Bone marrow (tissue), 2 donors: ENCODE measurements at places on chromosomes 7 and 10.
A peak's percentile ranks its signal among the peaks of the same experiment; 100 is the strongest.

DNA sequence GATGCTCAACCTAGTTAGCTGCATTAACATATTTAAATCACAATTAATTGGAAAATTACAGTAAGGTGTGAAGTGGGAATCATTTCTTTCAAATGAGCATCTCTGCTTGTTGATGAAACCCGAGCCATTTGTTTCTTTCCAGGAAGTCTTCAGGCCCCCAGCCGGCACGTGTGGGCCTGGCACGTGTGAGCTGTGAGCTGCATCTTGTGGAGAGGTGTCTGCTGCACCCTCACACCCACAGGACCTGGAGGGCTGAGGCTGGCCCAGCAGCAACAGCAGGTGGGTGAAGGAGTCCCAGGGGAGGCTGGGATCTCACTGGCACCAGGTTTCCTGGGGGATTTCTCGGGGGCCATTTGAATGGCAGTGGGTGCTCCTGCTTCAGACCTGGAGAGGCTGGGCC is 372.5 kb upstream of the MKI67 start:
- no peak for DNase-seq

DNA sequence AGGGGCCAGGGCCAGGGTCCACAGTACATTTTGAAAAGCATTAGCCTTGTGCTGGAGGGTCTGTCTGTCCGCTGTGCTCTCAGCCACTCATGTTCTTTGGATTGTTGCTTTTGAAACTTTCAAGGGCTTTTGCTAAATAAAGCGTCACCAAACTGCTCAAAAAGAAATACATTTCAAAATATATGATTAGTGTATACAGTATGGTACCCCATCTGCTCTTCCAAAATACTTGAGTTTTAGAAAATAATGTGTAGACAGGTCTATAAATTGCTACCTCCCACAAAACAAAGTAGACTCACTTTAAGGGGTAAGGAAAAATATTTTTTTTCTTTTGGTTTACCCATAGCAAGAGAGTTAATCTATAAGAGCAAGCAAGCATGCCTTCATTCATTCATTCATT is 194.3 kb upstream of the AOAH start:
- no peak for DNase-seq

- DNase-seq = no peak
Measured at GRCh38 chr10:132836248-132836831, 50.4 kb upstream of the NKX6-2 start.

GRCh38 chr7:30321089-30321881 is 36.9 kb downstream of the ZNRF2 start:
- DNase-seq = no peak

DNA sequence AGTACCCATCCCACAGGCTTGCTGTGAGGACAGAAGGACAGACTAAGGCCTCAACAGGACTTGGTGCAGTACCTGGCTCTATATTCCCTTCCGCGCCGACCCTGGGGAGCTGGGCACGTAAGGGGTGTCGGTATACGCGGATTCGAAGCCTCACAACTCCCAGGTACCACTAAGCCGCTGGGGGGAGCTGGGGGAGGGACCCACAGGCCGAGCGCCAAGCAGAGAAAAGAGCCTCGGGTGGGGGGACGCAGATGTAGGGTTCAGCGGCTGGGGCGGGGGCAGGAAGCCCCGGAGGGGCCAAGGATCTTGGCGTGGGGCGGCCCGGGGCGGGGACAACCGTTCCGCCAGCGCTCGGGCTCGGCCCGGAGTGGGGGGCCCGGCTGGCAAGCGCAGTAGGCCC is 126.4 kb upstream of the ZNF746 start:
- no peak for DNase-seq

- DNase-seq = no peak
Measured at GRCh38 chr10:85967594-85967993, 399.0 kb downstream of the GRID1 start.

DNA sequence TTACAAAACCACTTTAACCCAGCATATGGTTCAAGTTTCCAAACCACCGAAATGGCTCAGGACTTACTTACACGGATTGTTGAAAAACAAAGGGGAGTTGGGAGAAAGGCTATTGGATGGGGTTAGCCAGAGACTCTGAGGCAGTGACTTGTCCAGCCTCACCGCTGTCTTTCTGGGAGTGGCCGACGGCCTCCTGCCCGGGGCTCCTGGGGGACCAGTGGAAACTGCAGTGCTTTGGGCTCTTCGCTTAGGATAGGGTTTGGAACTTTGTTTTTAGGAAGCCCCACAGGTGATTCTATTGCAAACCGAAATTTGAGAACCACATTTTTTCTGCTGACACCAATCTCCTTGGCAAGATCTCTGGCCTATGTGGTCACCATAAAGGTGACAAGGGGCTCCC is 38.1 kb upstream of the R3HCC1L start:
- DNase-seq = no peak

- DNase-seq = no peak
Measured at GRCh38 chr10:62631241-62631640, 173.3 kb upstream of the ADO start.

DNA sequence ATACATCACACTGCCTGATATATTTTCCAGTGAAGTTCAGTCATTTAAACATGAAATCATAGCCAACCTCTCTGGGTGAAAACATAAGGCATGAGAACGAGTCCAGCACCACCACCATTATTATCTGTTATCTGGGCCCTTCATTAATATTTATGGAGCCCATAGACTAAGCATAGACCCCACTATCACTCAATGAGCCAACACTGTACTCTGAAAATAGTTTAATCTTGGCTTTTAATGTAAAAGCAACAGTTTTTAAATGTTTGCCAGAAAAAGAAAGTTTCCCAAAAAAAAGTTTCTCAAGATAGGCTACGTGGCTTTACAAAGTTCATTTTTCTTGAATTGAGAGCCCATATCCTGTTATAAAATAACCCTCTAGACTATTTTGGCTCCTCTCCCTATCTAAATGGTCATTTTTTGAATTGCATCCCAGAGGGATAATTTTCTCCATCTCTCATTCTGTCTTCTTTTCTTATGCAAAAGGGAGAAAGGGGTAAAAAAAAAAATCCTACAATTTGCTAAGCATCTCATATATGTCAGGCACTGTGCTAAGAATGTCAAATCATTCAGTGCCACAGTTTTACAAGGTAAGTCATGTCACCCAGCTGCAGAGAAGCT is 66.1 kb downstream of the FZD1 start:
- no peak for DNase-seq

- no peak for DNase-seq
Measured at GRCh38 chr7:44430054-44430453, 60.4 kb downstream of the NUDCD3 start.

DNA sequence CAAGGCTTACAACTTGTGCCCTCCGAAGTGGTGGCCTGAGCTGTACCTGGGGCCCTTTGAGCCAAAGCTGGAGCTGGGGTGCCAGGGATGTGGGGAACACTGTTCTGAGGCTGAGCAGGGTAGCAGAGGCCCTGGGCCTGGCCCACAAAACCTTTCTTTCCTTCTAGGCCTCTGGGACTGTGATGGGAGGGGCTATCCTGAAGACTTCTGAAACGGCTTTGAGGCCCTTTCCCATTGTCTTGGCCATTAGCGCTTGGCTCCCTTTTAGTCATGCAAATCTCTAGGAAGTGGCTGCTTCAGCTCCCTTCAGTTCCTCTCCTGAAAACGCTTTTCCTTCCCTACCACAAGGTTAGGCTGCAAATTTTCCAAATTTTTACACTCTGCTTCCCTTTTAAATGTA is 16.8 kb upstream of the CRYGN start:
- DNase-seq = no peak

DNA sequence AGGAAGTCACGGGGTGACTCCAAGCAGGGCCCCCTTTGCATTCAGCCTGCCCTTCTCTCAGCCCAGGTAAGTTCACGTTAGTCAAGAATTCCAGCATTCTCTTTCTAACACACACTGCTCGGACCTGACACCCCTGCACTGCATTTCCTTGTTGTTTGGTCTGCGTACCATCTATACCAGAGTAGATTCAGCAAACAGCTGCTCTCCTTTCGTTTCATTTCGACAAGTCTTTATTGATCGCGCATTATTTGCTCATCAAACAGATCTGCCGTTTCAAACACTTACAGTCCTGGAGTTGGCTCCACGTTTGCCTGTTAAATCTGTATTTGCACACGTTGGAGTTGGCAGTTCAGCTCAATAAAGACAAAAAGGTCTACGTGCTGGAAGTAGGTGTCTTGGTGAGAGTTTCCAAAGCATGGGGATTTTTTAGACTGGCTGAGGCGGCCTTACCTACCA is 495.1 kb downstream of the RPS24 start:
- no peak for DNase-seq

DNA sequence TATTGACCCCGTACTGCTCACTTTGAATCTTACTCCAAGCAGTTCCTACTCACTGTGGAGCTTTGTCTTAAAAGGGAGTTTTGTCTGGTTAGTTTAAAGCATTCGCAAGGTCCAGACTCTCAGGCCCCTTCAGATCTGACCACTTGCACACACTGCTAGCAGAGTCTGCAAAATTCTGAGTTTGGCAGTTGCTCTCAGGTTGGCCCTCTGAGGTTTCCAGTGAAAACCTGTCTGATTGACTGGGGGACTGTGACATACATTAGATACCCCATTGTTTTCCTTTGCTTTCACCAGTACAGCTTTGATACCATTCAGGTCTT is 149.2 kb downstream of the XPNPEP1 start:
- DNase-seq = no peak

DNA sequence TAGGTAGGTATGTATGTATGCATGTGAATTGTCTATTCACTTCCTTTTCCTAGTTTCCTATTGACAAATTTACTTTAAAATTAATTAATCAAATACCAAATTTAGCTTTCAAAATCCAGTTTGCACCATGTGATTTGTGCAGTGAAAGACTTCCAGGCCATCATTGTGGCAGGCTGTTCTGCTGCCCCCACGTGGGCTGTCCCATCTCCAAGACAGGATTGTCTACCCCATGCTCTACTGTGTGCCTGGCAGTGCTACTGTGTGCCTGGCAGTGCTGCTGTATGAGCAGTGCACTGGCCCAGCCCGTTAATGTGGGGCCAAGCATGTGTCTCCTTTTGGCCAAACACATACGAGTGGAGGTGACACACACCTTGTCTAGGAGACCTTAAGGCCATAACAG is 374.8 kb downstream of the GFRA1 start:
- DNase-seq = no peak

DNA sequence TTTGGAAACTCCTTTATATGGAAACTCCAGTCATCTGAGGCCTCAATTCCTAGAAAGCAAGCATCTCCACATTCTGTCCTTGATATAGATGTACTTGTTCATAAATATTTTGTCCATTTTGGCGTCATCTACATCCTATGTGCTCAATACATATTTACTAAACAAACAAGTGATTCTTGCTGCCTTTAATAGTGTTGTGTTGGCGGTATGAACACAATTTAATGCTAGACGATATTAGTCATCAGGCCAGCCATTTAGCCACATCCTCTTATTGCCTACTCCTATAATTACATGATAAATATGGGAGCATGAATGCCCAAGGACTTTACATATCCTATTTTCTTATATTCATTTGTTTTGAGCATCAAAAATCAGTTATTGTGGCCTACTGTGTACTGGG is 18.5 kb upstream of the IFRD1 start:
- DNase-seq = no peak

DNA sequence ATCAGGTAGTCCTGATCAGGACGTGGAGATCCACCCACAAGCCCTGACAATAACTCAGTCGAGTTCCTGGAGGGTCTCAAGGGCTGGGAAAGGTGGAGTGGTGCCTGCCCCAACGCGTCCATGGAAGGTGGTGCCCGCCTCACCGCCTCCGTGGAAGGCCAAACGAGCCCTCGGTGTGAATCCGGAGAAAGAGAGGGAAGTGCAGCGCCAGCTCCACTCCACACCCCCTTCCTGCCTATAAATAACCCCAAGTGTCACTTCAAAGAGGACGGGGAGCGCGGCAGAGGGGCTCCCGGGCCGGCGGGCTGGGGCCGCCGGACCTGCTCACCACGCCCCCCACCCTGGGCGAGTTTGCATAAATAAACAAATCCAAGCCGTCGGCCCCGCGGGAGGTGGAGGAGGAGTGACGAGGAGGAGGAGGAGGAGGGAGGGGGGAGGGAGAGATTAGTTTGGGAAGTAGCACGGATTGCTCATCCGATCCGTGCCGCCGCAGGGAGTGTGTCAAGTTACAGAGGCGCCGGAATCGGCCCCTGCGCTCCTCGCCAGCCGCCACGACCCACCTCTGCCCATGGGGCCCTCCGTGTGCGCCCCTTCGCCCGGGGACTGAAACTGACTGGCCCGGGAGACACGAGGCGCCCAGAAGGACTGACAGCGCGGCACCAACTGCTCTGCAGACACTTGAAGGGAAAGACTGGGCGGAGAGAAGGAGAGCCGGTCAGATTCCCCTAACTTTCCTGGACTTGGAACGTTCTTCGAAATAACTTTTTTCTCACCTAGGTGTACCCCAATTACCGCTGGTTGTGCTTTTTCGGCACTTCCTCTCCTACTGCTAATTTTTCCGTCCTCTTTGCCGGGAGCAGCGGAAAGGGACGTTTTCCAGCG is at the start of gene COL13A1:
Gene COL13A1, plus strand, starts transcription at position 473 of the 882 bp plus-strand sequence. CDS start 518 bp downstream, outside the sequence.
- no peak for DNase-seq

DNA sequence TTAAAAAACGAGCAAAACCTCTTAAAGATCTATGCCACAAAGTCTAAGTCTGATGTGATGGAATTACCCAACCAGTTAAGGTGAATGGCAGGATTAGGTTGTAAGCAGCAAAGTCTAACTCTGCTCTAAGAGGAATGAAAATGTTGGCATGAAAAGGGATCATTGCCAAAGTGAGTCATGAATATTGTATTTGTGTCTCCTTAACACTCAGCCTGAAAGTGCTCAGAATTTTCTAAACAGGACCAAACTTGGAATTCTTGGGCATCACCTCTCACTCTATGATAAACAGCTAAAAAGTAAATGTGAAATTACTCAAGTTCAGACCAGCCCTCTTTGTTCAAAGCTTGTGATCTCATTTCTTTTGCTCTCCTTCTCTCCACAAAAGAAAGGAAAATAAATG is 27.0 kb downstream of the PPP1R3A start:
- DNase-seq = no peak

GRCh38 chr10:97607095-97607636 is 17.6 kb downstream of the C10orf62 start:
- DNase-seq = no peak

GRCh38 chr7:50369143-50370026 is 64.9 kb downstream of the IKZF1 start:
- DNase-seq = peak; percentile 75

GRCh38 chr7:4604456-4604940 is 77.6 kb upstream of the FOXK1 start:
- DNase-seq = no peak

DNA sequence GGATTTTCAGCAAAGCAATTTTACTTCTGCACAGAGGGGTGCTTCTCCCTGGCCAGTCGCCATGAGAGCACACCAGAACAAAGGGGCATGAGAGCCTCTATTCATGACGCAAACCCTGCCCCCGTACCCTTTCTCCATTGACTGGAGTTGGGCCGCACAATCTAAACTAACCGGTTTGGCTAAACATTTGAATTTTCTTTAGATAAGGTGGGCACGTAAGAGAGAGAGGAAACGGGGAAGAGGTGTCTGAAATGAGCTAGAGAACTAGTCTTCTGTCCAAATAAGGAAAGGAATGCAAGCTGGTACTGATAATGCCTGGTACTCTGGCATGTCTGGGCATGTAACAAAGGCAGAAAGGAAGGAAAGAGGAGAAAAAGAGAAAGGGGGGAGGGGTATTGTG is 13.2 kb upstream of the SCIN start:
- no peak for DNase-seq
